Activated naive CD8-positive, alpha-beta T cell treated with anti-CD3 and anti-CD28 coated beads, Interleukin-2, amount 50 U/mL, for 24 hours (primary cell): ENCODE measurements at places on chromosomes 12 and 14.
A peak's percentile ranks its signal among the peaks of the same experiment; 100 is the strongest.

DNA sequence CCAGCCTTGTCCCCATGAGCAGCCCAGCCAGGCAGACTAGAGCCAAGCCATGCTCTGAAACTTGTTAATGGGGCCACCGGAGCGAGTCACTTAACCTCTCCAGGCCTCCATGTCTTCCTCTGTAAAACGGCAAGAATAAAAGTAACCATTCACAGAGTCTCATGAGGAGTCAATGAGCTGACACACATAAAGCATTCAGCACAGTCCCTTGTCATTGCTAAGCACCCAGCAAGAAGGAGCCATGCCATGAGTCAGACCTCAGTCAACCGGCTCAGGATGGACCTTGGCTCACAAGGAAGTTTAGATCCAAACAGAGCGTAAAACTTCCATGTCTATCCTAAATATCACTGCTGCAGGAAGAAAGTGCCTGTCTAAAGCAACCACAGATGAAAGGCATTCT, 10.6 kb downstream of the FICD start:
- peaks cover 58% of the 10 kb centered on the region for H3K36me3 ChIP-seq
- no peak overlapping the region for H3K4me3 ChIP-seq
- peak overlapping the region; percentile 48 for H3K27ac ChIP-seq
- DNase-seq, result no peak

DNA sequence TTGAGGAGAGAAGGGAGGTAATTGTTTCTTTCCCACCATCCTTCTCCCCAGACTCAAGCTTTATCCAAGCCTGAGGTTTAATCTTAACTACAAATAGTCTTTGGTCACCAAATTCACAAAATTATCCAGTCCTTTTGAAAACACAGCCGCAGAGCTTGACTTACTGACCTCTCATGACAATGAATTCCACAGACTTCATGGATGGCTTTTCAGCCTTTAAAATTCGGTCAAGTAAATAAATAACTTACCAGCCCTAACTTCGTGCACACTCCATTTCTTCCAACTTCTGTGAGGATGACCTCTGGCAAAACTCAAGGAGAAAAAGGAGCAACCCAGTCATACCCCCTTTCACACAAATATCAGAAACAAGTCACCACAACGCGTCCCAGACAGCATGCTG, 137.0 kb upstream of the CDKN3 start:
- H3K4me1 ChIP-seq, result no peaks in the 10 kb centered on the region
- no peak for DNase-seq
- no peak overlapping the region for H3K4me3 ChIP-seq
- peaks cover 4% of the 10 kb centered on the region for H3K27me3 ChIP-seq

GRCh38 chr12:108257610-108258106, 81.5 kb downstream of the CMKLR1 start:
- H3K27me3 ChIP-seq, result peaks cover 2% of the 10 kb centered on the region
- H3K4me3 ChIP-seq, result no peak overlapping the region
- no peak for DNase-seq
- peaks cover 3% of the 10 kb centered on the region for H3K4me1 ChIP-seq

DNA sequence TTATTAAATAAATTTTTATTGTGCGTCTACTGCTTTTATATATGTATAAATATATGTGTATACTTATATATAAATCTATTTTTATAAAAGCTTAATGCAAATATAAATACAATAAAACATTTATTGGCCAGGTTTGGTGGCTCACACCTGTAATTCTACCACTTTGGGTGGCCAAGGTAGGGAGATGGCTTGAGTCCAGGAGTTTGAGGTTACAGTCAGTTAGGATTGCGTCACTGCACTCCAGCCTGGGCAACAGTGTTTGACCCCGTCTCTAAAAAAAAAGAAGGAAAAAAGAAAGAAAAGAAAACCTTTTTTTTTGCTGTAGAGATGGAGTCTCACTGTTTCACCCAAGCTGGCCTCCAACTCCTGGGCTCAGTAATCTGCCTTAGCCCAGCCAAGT, 20.9 kb downstream of the ACTR6 start:
- H3K27ac ChIP-seq, result no peak overlapping the region
- H3K27me3 ChIP-seq, result no peaks in the 10 kb centered on the region
- peaks cover 17% of the 10 kb centered on the region for H3K36me3 ChIP-seq
- DNase-seq, result no peak
- no peaks in the 10 kb centered on the region for H3K4me1 ChIP-seq
- H3K4me3 ChIP-seq, result no peak overlapping the region

DNA sequence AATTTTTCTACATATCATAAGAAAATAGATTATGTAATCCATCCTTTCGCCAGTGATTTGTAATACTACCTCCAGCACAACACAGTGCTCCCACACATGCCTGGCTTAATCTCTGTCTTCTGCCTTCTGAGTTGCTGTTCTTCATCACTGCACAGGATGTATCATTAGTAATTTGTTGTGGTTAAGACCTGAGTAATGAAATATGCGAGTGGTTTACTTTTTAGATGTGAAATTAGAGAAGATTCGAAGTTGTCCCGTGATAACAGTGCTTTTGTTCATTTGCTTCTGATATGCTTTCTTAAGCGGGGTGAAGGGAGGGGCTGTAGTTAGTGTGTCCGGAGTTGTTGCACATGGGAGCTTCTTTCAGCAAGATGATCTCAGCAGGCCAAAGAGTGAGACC, 18.1 kb downstream of the KRT85 start:
- peaks cover 18% of the 10 kb centered on the region for H3K4me1 ChIP-seq
- no peaks in the 10 kb centered on the region for H3K36me3 ChIP-seq
- no peak for DNase-seq
- H3K27me3 ChIP-seq, result peaks cover 6% of the 10 kb centered on the region

DNA sequence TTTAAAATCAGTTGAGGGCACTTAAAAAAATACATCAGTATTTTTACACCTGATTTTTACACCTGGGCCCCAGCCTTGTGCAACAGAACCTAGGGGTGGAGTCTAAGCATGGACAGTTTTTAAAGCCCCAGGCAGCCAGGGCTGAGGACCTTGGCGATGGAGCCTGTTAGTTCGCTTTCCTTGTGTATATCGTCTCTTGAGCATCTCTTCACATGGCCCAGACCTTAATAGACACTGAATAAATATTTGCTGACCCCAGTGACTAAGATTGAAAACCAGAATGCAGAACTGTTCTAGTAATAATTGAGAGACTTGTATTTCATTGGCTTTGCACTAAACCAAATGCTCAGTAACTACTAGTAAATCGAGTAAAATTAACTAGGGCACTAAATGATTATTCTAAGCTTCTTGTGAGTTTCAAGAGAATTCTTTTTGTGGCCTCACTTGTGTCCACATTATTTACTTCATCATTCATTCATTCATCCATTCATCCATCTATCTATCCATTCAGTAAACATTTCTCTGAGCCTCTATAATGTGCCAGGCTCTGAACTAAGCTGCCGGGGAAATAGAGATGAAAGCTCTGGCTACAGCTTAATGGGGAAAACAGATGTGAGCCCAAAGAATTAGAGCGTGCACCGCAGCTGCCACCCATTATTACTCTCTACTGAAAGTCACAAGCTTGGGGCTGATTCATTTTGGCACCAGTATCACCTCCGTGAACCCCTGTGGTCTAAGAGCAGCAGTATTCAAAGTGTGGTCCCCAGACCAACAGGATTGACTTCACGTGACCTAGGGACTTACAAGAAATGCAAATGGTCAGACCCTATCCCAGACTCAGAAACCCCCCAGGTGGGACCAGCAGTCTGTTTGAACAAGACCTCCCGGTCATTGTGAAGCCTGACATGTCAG, 30.7 kb upstream of the BCL7A start:
- H3K4me3 ChIP-seq, result no peak overlapping the region
- peaks cover 2% of the 10 kb centered on the region for H3K27me3 ChIP-seq
- peaks cover 20% of the 10 kb centered on the region for H3K4me1 ChIP-seq
- no peak for DNase-seq
- no peaks in the 10 kb centered on the region for H3K36me3 ChIP-seq

DNA sequence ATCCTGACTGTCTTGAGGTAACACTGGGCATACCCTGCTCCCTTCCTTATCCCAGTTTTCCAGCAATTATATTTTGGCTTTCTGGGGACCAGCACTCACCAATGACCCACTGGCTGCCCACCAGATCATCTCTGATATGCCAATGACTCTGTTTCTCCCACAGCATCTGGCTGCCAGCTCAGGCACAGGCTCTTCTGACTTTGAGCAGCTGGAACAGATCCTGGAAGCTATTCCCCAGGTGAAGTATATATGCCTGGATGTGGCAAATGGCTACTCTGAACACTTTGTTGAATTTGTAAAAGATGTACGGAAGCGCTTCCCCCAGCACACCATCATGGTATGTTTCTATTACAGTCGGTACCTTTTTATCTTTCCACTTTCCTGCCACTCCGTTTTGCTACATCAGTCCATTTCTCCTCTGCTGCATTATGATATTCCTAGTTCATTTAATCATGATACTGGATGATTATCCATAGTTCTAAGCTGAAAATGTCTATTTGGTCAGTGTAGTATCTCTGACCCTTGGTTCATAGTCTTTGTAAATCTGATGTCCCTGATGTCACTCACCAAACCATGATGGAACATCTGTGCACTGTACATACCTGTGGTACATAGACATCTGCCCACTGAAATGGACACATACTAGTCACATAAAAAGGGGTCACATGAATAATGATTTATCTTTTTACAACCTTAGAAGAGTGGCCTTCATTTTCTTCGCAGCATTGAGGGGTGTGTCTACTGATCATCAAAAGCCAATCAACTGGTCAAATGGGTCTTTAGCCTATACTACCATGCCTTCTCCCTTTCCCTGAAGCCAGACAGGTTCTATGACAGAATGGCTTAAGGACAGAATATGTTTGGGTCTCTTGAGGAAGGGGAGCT, 3.3 kb downstream of the GMPR2 start:
- DNase-seq, result no peak
- H3K27ac ChIP-seq, result peak overlapping the region; percentile 67
- no peak overlapping the region for H3K4me3 ChIP-seq
- H3K4me1 ChIP-seq, result peaks cover 64% of the 10 kb centered on the region
- no peaks in the 10 kb centered on the region for H3K27me3 ChIP-seq

GRCh38 chr12:13085968-13086686, 17.3 kb downstream of the GSG1 start:
- H3K4me1 ChIP-seq, result peaks cover 10% of the 10 kb centered on the region
- H3K27ac ChIP-seq, result no peak overlapping the region
- H3K27me3 ChIP-seq, result no peaks in the 10 kb centered on the region
- no peak for DNase-seq

DNA sequence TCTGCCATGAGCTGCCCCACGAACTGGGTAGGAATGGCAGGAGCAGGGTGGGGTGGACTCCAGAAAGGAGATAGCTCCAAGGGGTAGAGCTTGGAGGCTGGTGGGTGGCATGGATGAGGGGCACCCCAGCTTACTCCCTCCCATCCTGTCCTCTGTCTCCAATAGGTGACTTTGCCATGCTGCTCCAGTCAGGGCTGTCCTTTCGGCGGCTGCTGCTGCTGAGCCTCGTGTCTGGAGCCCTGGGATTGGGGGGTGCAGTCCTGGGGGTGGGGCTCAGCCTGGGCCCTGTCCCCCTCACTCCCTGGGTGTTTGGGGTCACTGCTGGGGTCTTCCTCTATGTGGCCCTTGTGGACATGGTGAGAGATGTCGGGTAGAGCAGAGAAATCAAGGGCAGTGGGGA, 7.1 kb downstream of the SLC39A5 start:
- no peak for DNase-seq
- no peaks in the 10 kb centered on the region for H3K27me3 ChIP-seq
- H3K27ac ChIP-seq, result no peak overlapping the region
- H3K4me3 ChIP-seq, result no peak overlapping the region

GRCh38 chr14:72810201-72810600, 83.7 kb downstream of the DPF3 start:
- H3K27ac ChIP-seq, result peak overlapping the region; percentile 96
- peaks cover 33% of the 10 kb centered on the region for H3K4me1 ChIP-seq
- DNase-seq, result peak; percentile 74
- H3K27me3 ChIP-seq, result no peaks in the 10 kb centered on the region
- H3K36me3 ChIP-seq, result peaks cover 4% of the 10 kb centered on the region
- H3K4me3 ChIP-seq, result peak overlapping the region; percentile 58

- H3K27me3 ChIP-seq, result no peaks in the 10 kb centered on the region
- peaks cover 63% of the 10 kb centered on the region for H3K36me3 ChIP-seq
- DNase-seq, result no peak
- H3K27ac ChIP-seq, result peak overlapping the region; percentile 57
These were observed 110.9 kb downstream of the SCAF11 start for GRCh38 chr12:45879363-45879895.

DNA sequence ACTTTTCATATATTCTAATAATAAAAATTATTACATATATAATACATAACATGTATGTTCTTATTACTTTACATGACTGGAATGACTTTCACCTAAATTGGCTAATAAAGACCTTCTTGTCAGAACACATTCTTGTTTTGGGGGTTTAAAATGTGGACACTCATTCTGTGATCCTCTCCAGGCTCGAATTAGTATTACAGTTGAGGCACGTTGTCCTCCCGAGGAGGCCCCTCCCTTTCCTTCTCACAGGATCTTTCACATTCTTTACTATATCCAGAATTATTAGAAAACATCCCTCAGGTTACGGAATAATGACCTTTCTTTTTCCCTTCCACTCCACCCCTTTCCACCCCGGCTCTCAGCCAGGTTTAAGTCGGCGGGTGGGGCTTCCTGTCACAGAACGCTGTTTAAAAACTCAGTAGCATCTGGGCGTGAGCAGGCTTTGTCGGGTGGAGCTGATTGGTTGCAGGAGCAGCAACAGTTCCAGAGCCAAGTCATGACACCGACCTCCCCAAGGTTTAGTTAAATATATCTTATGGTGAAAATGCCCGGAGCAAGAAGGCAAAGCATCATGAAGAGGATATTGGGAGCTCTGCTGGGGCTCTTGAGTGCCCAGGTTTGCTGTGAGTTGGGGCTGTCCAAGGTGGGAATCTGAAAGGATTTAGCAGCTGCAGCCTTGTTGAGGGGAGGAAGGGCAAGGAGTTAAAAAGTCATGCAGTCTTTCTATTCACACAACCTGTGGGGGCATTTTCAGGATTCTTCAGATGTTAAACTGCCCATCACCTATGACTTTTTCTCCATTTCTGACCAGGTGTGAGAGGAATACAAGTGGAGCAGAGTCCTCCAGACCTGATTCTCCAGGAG, 396.7 kb upstream of the OR4E1 start:
- H3K36me3 ChIP-seq, result no peaks in the 10 kb centered on the region
- peak overlapping the region; percentile 82 for H3K27ac ChIP-seq
- H3K27me3 ChIP-seq, result no peaks in the 10 kb centered on the region
- peak overlapping the region; percentile 83 for H3K4me3 ChIP-seq
- peaks cover 40% of the 10 kb centered on the region for H3K4me1 ChIP-seq

GRCh38 chr14:56716705-56717104, 93.6 kb downstream of the OTX2 start:
- H3K4me1 ChIP-seq, result no peaks in the 10 kb centered on the region
- no peaks in the 10 kb centered on the region for H3K36me3 ChIP-seq
- H3K27ac ChIP-seq, result no peak overlapping the region
- no peak overlapping the region for H3K4me3 ChIP-seq
- H3K27me3 ChIP-seq, result peaks cover 2% of the 10 kb centered on the region

- H3K27ac ChIP-seq, result no peak overlapping the region
- peaks cover 2% of the 10 kb centered on the region for H3K27me3 ChIP-seq
- H3K36me3 ChIP-seq, result no peaks in the 10 kb centered on the region
- no peak overlapping the region for H3K4me3 ChIP-seq
- no peaks in the 10 kb centered on the region for H3K4me1 ChIP-seq
These were observed 130.2 kb downstream of the SLC38A6 start for GRCh38 chr14:61111209-61111665.
